ENCODE measurements at places on chromosomes 7 and 10.
A peak's percentile ranks its signal among the peaks of the same experiment; 100 is the strongest.

- DNase-seq = peak; percentile 0
Measured at GRCh38 chr10:27558612-27559020, 54.5 kb downstream of the RAB18 start.

- DNase-seq = no peak
Measured at GRCh38 chr7:39269034-39269433, 291.3 kb downstream of the POU6F2 start.

DNA sequence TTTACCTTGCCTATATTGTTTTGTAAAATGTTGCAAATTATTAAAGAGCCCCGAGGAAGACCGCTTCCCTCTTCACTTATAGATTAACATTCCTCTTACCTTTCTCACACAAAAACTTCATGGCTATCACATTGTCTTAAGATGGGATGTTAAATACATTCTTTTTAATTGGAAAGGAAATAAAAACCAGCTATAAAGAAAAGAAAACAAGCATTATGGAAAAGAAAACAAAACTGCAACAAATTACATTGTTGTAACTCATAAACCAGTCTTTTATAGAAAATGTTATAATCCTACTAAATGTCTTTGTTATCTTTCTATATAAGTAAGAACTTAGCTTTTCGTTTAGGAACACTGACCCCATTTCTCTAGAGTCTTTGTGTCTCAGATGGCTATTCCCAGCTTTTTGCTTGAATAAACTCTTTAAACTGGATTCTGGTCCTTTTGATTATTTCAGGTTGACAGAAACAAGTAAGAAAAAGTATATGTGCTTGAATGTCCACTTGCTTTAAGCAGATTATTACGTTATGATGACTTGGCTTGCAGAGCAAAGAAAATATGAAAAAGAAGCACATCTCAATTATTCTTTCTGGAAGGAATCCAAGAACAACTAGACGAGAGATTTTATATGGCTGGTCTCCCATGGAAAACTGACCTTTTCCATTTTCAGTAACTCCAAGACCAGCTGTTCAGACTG lies 128.2 kb downstream of the AKR1D1 start:
- no peak for DNase-seq

- DNase-seq = no peak
Measured at GRCh38 chr7:141700848-141701371, 1.1 kb downstream of the DENND11 start.

DNA sequence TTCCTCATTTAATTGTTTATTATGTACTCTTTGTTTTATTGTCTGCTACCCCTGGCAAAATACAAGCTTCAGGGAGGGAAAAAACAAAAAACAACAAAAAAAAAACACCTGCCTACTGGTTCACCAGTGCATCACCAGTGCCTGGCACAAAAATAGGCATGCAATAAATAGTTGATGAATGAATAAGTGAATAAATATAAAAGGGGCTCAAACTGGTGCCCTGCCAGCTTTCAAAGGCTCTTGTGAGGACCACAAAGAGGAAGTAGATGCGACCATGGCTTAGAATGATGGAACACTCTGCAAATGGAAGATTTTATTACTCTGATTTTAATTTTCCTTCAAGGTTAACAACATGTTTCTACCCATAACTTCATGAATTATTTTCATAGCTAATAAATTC lies 213.0 kb upstream of the INHBA start:
- DNase-seq = no peak

GRCh38 chr7:51229106-51229537 lies 87.5 kb downstream of the COBL start:
- DNase-seq = no peak

- no peak for DNase-seq
Measured at GRCh38 chr7:85516675-85517074, 329.8 kb upstream of the SEMA3D start.

- no peak for DNase-seq
Measured at GRCh38 chr10:77946084-77946483, 19.5 kb upstream of the DLG5 start.

Measured in NCI-H1930 (cell line).